ENCODE measurements at places on chromosomes 2 and 18.

- DNase-seq, result peak; percentile 29
These were observed 86.3 kb upstream of the NPAS2 start for GRCh38 chr2:100733391-100734187.

DNA sequence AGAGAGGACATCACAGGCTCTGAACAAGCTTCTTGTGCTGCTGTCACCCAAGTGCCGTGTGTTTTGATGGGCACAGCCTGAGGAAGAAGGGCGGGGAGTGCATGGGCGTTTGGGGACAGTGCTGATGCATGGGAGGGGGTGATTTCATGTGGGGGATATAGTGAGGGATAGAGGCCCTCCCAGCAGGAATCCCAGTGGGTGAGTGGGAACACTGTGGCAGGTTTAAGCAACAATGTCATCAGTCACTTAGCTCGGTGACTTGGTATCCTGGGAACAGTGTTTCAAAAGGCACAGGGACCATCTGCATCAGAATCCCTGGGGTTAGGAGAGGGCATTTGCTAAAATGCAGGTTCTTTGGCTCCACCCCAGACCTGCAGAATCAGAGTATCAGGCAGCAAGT lies 609 bp downstream of the SIGLEC15 start:
- no peak for DNase-seq

GRCh38 chr2:181779288-181780021 lies 99.1 kb upstream of the NEUROD1 start:
- DNase-seq, result no peak

DNA sequence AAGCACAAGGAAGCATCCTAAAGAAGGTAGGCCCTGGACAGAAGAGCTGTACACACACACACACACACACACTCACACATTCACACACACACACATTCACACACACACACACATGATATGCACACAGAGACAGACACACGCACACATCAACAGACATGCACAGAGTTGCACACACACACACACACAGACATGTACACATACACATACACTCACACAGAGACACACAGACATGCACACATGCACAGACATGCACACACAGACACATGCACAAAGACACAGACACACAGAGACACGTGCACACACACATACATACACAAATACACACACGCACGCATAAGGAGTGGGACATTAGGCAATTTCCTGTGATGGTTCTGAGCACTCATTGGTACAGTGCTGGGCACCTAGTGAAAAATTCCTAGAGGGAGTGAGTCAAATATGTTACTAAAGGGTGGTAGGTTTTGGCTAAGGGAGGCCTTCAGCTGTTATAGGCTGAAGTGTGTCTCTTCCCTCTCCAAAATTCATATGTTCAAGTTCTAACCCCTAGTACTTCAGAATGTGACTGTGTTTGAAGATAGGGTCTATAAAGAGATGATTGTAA lies 26.4 kb downstream of the THNSL2 start:
- no peak for DNase-seq

DNA sequence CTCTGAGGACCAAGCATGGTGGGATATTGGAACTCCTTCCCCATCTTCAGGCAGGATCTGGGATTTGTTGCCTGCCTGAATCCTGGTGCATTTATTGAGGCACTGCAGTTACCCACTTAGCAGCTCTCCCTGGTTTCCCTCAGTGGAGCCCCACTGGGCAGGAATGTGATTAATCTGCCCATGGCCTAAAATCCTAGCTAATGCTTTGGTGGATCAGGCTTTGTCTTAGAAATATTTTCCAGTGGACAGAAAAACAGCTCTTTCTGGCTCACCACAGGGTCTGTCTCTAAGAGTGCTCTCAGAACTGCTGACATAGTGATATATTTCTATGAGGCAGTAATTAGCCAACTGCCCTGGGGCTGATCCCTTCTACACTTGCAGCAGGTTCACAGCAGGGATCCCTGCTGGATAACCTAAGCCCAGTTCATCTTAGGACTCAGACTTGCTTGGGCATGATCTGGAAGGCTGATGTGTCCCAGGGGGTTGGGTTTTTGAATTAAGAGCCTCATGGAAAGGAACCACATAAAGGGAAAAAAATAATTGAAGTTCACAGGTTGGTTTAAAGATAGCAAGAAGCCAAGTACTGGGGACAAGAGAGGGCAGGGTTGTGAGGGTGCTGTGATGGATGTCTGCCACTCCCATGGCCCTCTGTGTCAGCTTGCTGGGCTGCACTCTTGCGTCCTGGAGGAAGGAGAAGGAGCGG lies 44.3 kb upstream of the ZDBF2 start:
- no peak for DNase-seq

- DNase-seq, result peak; percentile 21
These were observed 84.2 kb downstream of the SOCS6 start for GRCh38 chr18:70373042-70373519.

DNA sequence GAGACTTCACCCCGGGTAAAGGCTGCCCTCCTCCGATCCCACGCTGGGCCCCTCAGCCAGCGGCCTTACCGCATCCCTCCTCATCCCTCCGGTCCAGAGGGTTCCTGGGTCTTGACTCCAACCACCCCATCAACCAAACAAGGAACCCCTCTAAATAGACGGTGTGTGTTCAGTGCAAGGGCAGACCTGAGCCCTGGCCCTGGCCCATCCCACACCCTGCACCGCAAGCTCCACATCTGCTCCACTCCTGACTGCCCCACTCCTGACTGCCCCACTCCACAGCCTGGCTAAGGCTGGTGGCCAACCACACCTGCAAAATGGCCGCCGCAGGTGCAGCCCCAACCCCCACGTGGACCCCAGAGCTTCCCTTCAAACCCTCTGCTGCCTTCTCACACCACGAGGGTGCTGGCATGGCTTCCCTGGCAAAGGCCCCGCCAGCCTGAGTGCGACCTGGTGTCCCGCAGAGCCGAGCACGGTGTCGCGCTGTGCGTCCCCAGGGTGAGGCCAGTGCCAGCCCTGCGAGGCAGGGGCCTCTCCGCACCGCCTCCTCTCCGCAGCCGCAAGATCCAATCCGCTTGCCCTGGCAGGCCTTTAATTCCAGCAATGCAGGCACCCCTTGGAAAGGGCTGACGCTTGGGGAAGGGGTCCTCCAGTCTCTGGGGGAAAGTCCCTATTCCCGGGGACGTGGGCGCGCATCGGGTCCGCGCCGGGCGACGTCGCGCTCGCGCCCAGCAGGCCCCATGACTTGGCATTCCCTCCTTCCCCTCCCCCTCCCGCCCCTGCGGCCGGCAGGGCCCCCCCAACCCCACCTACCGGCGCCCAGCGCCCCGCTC lies 1.5 kb downstream of the KIF1A start:
- DNase-seq, result no peak

DNA sequence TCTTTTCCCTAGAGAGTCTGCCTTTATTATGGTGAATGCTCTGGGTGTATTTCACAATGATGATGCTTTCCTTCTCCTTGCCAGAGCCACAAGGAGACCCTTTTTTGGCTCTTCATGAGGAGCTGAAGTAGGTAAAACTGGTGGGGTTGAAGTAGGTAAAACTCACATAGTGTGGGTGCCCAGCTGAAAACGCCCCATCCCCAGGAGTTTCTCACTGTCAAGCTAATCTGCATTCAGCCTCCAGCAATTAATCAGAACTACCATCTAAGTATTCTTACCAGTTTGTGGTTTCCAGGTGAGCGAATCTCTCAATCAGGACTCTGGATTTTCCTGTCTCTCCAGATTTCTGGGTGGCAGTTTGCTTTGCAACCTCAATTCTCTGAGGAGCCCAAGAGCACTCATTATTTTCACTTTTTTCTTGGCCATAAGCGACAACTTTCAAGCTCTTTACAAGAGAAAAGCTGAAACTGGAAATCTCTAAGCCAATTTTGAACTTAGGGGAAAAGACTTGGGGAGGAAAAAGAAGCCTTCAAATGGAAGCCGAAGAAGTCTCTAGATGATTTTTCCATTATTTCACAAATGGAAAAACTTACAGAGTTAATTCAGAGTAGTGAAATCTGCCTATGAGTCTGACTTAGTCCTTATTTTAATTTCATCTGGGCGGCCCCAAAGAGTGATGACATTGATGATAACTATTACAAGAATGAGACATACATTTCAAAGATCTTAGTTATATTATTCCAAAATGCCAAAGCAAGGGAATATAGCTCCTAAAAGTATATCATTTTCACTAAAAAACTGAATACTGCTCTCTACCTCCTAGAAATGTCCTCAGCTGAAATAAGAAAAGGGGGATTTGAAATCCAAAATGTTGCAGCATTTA lies 121.4 kb upstream of the MAP3K20 start:
- DNase-seq, result no peak

GRCh38 chr18:64185987-64186386 lies 37.1 kb upstream of the LINC00305 start:
- DNase-seq, result no peak

DNA sequence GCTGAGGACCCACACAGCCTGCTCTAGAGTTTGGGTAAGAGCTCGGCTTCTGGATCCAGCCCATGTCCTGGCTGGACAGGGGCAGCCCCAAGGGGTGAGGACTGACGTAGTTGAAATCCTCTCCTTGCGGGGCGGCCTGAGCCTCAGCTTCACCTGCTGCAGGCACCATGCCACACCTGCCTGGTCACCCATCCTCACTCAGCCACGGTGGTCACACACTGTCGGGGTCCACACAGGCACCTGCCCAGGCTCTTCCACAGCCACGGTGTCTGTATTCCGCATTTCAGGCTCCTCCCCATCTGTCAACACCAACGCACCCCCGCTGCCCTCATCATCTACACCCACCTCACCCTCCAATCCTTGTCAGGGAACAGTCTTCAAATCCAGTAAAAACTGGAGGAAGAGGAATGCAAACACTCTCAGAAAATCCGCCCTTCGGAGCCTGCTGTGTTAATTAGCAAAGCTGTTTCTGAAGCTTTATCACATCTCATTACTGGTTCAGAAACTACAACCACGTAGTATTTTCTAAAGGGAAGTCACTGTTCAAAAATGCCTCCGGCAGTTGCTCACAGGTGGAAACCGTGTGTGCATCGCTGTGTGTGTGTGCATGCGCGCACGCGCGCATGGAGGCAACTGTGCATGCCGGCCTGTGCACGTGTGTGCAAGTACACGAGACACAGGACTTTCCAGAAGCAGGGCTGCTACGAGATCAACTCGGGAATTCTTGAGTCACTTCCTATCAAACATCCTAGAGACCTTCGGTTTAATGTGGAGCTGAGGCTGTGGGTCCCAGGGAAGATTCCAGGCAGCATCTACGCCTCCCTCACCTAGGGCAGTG lies 38.2 kb downstream of the SLC66A2 start:
- DNase-seq, result no peak

GRCh38 chr2:119769645-119770044 lies 9.9 kb downstream of the PTPN4 start:
- no peak for DNase-seq

DNA sequence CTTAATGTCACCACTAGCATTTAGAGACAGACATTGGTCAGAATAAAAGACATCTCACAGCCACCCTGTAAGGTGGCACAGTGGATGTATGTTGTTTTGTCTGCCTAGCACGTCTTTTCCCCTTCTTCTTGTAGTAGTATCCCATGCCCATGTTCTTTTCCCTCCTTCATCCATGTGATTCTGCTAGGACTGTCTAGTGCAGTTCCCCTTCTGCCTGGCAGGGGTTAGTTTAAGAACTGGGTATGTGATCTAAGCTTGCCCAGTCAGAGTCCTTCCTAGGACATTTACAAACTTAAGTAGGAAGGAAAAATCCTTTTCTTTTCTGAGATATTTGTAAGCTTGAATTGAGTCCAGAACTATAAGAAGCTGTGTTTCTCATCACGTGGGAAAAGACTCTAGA lies 172.3 kb downstream of the BABAM2 start:
- no peak for DNase-seq

DNA sequence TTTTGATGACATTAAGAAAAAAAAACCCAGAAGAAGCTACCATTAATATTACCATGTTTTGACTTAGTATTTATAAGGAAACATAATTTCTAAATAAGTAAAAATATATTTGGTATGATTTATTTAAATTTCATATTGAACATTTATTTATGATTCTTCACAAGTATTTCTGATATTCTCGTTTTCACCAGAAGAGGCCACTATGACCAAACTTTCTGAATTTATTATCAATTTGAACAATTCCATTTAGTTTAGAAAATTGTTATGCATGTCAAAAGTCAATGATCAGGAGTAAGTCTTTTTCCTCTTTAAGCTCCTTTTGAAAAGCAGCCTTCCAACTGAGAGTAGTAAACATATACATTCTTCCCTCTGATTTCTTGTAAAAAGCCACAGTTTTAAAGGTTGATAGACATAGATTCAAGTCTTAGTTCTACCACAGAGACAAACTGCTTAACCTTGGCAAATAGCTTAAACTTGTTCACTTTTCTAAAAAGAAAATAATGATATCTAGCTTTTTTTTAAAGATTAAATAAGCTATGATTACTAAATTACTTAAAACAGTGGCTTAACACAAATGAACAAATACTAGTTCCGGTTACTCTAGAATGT lies 329.9 kb downstream of the TRIB2 start:
- no peak for DNase-seq

DNA sequence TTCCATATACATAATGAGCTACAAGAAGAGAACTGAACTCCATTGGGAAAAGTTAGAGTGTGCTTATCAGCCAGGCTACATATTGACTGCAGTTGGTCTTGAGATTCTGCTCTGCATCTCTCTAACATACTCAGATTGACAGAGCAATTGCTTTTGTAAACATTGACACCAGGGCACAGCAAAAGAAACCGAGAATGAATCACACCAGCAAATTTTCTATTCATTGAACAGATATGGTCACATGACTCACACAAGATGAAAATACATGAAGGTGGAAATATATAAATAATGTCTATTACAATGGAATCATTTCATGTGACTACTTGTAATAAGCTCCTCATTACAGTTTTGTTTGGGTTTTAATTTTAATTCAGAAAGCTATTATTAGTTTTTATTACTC lies 691.9 kb upstream of the TMEFF2 start:
- DNase-seq, result no peak

DNA sequence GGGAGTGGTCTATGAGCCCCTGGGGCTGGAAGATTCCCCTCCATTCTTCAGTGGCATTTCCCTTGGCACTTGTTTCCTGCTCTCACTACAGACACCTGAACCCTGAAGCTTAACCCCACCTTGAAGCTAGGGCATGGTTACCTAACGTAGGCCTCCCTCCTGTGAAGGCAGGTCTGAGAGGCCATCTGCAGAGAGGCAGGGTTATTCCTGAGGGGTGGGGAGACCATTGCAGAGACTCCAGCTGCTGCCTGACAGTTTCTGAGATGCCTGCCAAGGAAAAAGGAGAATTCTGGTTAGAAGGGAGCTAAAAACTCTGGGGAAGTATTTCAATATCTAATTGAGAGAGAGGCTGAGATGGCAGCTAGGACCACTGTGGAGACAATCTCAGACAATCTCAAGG lies 119.3 kb upstream of the NDUFV2 start:
- DNase-seq, result no peak

GRCh38 chr2:128640166-128640844 lies 321.6 kb upstream of the HS6ST1 start:
- DNase-seq, result no peak

- DNase-seq, result no peak
These were observed 177.9 kb downstream of the NRP2 start for GRCh38 chr2:205860181-205860580.

Measured in HTR-8/SVneo (cell line).